ENCODE measurements at places on chromosomes 11 and 22. TPM values are rescaled to one million over a fixed set of nuclear protein-coding genes. Genes with fewer than 3 reads are reported as not detected.

The DBX1 gene
- total RNA-seq = not detected

The CSRP3 gene
- not detected for total RNA-seq

The PHETA2 gene
- not detected for total RNA-seq

The FBLN1 gene
- 0.90 TPM for total RNA-seq

The PISD gene
- total RNA-seq = 52.2 TPM

The MRPL23 gene
- 73.2 TPM for total RNA-seq

The P2RY6 gene
- total RNA-seq = not detected

The ADAMTS8 gene
- total RNA-seq = not detected

The DAGLA gene
- total RNA-seq = 3.7 TPM

The CASTOR1 gene
- 1.5 TPM for total RNA-seq

The CNTF gene
- total RNA-seq = 1.3 TPM

The ADM2 gene
- total RNA-seq = 0.79 TPM

The STK33 gene
- total RNA-seq = 8.6 TPM

The SMTNL1 gene
- not detected for total RNA-seq

The TIGD3 gene
- total RNA-seq = 0.40 TPM

The VSIG2 gene
- not detected for total RNA-seq

The CLTCL1 gene
- total RNA-seq = 8.9 TPM

The IL17REL gene
- not detected for total RNA-seq

The COA4 gene
- 188 TPM for total RNA-seq

The RIC3 gene
- total RNA-seq = not detected

The MS4A8 gene
- total RNA-seq = not detected
